ENCODE measurements at places on chromosomes 4 and X.

DNA sequence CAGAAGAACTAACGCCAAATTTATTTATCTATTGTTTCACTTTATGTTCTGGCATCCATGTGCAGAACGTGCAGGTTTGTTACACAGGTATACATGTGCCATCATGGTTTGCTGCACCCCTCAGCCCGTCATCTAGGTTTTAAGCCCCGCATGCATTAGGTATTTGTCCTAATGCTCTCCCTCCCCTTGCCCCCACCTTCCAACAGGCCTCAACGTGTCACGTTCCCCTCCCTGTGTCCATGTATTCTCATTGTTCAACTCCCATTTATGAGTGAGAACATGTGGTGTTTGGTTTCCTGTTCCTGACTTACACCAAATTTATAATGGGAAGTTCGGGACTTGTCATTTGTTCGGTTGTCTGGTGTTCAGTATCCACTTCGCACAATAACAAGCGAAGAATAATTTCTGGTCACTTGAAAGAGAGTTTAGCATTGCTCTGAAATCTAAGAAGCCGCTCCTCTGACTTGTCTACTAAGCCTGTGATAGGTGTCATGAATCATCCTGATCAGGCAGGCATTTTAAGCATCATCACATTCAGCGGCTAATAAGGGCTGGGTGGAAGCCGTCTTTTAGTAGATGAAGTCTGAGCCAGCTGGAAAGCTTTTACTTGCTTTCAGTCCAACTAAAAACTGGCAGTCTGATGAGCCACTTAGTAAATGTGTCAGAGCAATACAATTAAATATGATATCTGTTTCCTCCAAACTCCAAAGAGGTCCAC is 1065.7 kb upstream of the PABPC4L start:
- DNase-seq = no peak

- no peak for DNase-seq
These were observed 140.1 kb upstream of the TRAM1L1 start for GRCh38 chr4:117225471-117225870.

- DNase-seq = no peak
These were observed 113.5 kb downstream of the DDIT4L start for GRCh38 chr4:100076753-100077152.

DNA sequence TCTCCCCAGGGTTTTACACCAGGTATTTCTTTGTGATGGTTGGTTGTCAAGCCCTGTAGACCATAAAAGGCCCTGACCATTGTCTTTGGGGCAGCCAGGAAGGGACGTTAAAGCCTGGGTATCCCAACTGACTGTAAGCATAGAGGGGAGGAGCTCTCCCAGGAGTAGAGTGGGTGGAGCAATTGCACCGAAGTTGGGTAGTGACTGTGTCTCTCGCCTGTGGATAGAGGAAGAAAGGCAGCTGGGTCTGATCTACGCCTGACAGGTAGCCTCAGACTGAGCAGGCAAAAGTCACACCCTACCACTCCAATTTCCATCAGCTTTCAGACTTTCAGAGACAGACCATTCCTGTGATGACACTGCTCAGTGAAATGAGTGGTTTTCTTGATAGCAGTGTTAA is 123.3 kb downstream of the KLHL8 start:
- DNase-seq = no peak

- DNase-seq = no peak
These were observed 919.2 kb downstream of the STIM2 start for GRCh38 chr4:27779827-27780226.

DNA sequence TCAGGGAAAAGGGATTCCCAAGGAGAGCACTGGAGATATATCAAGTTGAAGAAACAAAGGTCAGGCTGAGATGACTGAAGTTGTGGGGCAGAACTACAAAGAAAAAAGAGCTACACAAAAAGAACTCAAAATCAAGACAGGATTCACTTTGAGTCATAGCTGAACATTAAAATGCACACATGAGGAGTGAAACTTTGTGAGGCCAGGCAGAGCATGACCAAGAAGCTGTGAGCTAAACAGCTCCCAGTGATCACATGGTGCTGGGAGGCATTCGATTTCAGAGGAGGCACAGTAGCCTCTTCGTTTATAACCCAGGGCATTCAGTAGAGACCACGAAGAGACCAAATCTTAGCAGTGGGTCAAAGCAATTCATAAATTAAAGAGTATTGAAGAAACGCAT is 145.3 kb downstream of the ATRX start:
- DNase-seq = no peak

- no peak for DNase-seq
These were observed 422.3 kb downstream of the STPG2 start for GRCh38 chr4:97720869-97721432.

GRCh38 chr4:143351774-143352451 is 15.2 kb downstream of the GAB1 start:
- DNase-seq = no peak

DNA sequence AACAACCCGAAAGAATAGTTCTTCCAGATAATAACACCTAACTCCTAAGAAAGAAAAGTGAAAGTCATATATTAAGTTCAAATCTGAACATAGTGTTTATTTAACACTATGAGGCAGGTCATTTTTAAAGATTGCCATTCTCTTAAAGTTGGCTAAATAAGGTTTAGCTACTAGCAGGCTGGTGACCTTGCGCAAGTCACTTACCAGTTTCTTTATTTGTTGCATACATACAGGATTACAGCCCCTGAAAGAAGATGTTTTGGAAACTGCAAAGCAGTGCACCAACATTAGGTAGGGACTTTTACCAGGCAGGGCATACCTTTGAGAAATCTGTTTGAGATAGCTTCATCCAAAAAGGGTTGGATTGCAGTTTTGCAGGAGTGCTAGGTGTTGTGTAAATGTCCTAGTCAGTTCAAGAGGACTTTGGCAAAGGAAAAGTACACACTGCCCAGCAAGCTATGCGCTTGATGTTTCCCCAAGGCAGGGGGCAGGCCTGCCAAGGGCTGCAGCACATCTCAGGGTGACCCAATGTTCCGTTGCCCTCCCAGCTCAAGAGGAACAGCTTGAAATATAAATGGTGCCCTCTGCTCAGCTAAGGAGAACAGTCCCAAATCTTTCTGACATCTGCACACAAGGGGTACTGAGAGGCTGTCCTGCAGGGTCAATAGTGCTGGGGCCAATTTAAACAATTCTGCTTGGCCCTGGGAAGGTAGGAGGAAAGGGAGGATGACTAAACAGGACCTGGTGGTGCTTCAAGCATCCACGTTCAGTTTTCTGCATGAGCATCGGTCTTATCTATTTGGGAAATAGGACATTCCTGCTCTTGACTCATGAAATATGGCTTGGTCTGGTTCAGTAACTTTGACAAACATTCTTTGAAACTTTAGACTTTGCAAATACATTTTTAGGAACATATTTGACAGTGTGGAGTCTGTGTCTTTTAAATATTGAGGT is 130.8 kb downstream of the COL4A6 start:
- DNase-seq = no peak

- DNase-seq = no peak
These were observed 128.2 kb upstream of the OTUD4 start for GRCh38 chr4:145308598-145308997.

- DNase-seq = no peak
These were observed 421.2 kb downstream of the DCAF12L2 start for GRCh38 chrX:125744914-125745313.

GRCh38 chrX:2631743-2632532 is 59.2 kb upstream of the CD99 start:
- no peak for DNase-seq

GRCh38 chr4:183181081-183181480 is 82.0 kb downstream of the WWC2 start:
- DNase-seq = no peak

- no peak for DNase-seq
These were observed 13.8 kb downstream of the GLRA3 start for GRCh38 chr4:174815282-174815681.

GRCh38 chrX:56812515-56813105 is 83.6 kb downstream of the NBDY start:
- no peak for DNase-seq

GRCh38 chr4:88225232-88226105 is 58.9 kb downstream of the PPM1K start:
- no peak for DNase-seq

- no peak for DNase-seq
These were observed 50.4 kb downstream of the FABP2 start for GRCh38 chr4:119271361-119272085.

GRCh38 chr4:80008971-80009370 is 64.1 kb downstream of the ANTXR2 start:
- DNase-seq = no peak

GRCh38 chrX:10022580-10023245 is 55.6 kb downstream of the CLDN34 start:
- DNase-seq = no peak

DNA sequence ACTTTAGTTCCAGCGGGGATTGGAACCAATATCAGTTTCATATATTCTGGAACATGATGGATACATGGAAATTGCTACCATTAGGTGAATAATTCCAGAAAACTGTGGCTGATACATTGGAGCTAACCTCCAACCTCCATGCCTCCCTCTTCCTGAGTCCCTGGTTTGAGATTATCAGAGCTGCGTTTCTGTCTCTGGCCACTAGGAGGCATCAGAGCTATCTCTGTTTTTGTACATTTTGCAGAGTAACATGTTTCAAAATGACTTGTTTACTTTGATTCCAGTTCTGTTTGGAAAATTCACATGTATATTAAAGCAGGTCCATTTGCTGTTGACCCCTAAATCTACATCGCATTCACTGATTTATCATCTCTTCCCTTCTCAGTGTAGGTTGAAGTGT is 2.4 kb upstream of the RAB40AL start:
- DNase-seq = no peak

GRCh38 chrX:117969782-117970181 is 146.8 kb downstream of the KLHL13 start:
- no peak for DNase-seq

GRCh38 chr4:170414360-170414759 is 324.6 kb upstream of the AADAT start:
- no peak for DNase-seq

DNA sequence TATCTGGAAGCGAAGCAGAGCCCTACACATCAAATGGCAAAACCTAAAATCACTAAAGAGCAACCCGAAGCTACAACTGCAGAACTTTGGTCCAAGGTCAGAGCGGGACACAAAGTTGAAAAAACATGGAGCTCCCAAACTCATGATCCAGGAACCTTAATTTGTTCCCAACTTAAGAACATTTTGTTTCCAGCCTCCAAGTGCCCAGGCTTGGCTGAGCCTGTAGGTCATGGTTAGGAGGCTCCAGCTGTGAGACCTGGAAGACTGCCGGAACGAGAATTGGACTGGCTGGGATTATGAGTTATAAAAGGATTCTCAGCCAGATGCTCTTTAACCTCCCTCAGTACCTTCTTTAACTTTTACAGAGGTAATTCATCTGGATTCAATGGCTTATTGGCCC is 349.1 kb upstream of the DDX53 start:
- no peak for DNase-seq

GRCh38 chrX:41350976-41351569 is 17.1 kb downstream of the DDX3X start:
- DNase-seq = no peak

DNA sequence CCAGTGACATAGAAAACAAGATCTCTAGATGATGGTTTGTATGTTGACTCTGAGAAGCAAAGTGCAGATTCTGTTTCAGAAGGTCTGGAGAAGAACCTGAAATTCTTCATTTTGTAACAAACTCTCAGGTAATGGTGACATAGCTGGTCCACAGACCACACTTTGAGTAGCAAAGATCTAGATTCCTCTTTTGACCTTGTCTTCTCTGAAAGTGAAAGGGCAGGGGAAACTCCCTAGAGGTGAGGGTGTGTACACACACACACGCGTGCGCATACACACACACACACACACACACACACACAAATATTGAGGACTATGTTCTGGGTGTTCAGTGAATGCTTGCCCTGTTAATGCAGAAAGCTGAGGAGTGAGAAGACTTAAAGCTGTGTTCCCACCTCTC is 110.1 kb downstream of the NHSL2 start:
- DNase-seq = no peak

Measured in stimulated activated CD4-positive, alpha-beta T cell treated with anti-CD3 and anti-CD28 coated beads, Interleukin-15, amount 100 ng/mL, for 1 hour (primary cell).